ENCODE measurements at places on chromosomes 5 and 9. TPM values are rescaled to one million over a fixed set of nuclear protein-coding genes. Genes with fewer than 3 reads are reported as not detected.

Gene SLC36A2
- total RNA-seq, result 0.04 TPM

Gene ANKRD55
- not detected for total RNA-seq

Gene ABL1
- 27.0 TPM for total RNA-seq

Gene CDHR2
- 0.04 TPM for total RNA-seq

Gene C9orf153
- 0.49 TPM for total RNA-seq

DNA sequence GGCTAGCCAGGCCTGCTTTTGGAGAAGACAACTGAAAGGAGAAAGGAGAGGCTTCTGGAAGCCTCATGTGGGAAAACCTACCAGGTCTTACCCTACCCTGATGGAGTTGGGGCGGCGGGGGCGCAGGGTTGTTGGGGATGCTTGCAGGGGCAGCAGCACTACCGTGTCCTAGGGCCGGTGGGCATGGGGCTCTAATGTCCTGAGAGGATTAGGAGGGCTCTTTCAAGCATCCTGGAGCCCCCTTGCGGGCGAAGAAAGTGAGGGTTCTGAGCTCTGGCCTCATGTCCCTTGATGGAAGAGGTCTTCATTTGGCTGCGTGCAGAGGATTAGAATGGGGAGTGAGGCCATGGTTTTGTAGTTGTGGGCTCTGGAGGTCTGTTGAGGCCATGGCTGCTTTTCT lies 86.9 kb upstream of the PITX1 start:
- H3K4me1 ChIP-seq, result peaks cover 4% of the 10 kb centered on the region
- no peaks in the 10 kb centered on the region for H3K36me3 ChIP-seq
- no peak overlapping the region for H3K4me3 ChIP-seq
- H3K27ac ChIP-seq, result no peak overlapping the region

- DNase-seq, result peak; percentile 57
- H3K4me3 ChIP-seq, result no peak overlapping the region
- peaks cover 3% of the 10 kb centered on the region for H3K27me3 ChIP-seq
- H3K4me1 ChIP-seq, result peaks cover 2% of the 10 kb centered on the region
- H3K27ac ChIP-seq, result no peak overlapping the region
Measured at GRCh38 chr5:132526290-132526973, 16.9 kb downstream of the IL5 start.

DNA sequence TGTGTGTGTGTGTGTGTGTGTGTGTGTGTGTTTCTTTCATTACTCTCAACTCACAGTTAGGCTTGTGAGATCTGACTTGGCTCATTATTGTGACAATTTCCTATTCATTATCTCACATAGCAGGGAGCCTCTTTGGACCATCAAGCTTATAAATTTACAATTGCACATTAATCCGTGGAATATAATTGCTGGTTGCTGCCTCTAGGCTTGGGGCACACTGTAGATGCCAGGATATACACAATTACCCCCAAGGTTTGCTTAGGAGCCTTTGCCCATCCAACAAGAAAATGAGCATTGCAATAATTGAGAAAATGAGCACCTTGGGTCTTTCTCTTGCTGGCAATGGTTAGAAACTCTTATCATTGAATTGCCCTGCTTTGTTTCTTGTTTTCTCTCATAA lies 161.6 kb upstream of the DMRTA1 start:
- no peak overlapping the region for H3K4me3 ChIP-seq
- H3K27ac ChIP-seq, result no peak overlapping the region
- DNase-seq, result no peak
- no peaks in the 10 kb centered on the region for H3K36me3 ChIP-seq
- no peaks in the 10 kb centered on the region for H3K27me3 ChIP-seq
- H3K4me1 ChIP-seq, result no peaks in the 10 kb centered on the region

DNA sequence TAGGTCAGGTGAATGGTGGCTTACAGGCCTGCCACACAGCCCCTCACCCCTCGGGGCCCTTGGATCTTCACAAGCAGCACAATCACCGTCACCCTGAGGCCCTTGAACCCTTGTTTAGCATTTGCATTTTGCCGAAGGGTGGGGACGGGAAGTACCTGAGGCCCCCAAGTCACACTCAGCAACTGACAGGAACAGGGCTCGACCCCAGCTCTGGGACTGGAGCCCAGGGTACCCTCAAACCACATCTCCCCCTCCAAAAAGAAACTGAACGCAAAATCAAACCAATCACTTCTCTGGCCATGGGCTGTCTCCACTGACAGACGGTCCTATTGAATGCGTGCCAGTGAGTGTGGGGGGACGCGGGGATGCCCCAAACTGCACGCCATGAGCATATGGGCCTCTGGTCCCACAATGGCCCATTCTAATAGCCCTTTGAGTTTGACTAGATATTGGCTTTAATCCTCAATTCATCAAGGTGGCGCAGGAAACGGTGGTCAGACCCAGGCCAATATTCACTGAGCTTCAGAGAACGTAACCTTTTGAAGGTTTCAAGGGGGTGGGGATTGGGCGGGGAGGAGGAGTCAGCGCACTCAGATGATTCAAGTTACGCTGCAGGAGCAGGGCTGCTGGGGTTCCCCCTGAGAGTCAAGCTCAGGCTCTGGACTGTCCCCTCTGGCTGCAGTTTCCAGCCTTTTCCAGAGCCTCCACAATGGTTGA lies 176.0 kb downstream of the DAB2IP start:
- no peak overlapping the region for H3K27ac ChIP-seq
- no peaks in the 10 kb centered on the region for H3K36me3 ChIP-seq
- no peak overlapping the region for H3K4me3 ChIP-seq

- DNase-seq, result peak; percentile 11
- H3K4me3 ChIP-seq, result no peak overlapping the region
- H3K27ac ChIP-seq, result no peak overlapping the region
- no peaks in the 10 kb centered on the region for H3K27me3 ChIP-seq
Measured at GRCh38 chr5:6772886-6773285, 59.7 kb downstream of the TENT4A start.

Gene SHISAL2B
- total RNA-seq, result 0.98 TPM
